ENCODE measurements at places on chromosomes 3 and 15.

- no peak for DNase-seq
Observed at GRCh38 chr3:38283810-38284755, 2.0 kb downstream of the SLC22A14 start.

- no peak for DNase-seq
Observed at GRCh38 chr3:55434789-55435188, 52.3 kb downstream of the WNT5A start.

GRCh38 chr3:75294124-75294523 lies 370.0 kb upstream of the FRG2C start:
- DNase-seq: no peak

- no peak for DNase-seq
Observed at GRCh38 chr3:175121225-175121624, 262.1 kb downstream of the NAALADL2 start.

DNA sequence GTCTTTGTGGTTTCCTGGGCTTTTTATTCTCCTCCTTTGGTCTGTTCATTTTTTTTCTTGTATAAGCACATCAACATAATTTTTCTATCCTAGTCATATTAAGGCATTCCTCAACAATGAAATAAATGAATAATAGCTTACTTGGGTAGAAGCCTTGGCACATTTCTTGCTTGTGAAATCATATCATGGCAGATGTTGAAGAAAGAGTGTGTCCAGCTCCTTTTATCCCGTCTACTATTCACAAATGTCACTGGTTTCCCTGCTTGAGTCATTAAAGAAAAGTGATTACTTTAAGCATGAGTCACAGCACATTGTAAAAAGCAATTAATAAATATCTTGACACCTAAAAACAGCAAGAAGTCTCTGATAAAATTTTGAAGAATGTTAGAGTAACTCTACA lies 42.1 kb downstream of the MINAR1 start:
- no peak for DNase-seq

DNA sequence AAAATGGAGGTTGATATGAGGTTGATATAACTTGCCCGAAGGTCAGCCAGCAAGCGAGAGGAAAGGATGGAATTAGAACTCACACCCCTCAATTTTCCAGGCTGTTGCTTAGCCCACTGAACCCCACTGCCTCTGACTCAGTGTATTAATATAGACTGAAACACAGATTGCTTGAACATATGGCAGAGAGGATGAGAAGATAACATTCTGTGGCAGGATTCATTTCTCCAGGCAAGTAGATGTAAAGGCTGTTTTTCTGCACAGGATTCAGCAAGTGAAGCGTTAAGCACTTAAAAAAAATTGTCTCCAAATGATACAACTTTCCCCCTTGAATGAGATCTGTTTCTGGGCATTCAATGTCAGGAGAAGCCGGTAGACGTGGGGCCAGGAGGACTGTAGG lies 335.2 kb downstream of the GAP43 start:
- no peak for DNase-seq

- DNase-seq: no peak
Observed at GRCh38 chr3:117404730-117405129, 695.2 kb downstream of the TUSC7 start.

DNA sequence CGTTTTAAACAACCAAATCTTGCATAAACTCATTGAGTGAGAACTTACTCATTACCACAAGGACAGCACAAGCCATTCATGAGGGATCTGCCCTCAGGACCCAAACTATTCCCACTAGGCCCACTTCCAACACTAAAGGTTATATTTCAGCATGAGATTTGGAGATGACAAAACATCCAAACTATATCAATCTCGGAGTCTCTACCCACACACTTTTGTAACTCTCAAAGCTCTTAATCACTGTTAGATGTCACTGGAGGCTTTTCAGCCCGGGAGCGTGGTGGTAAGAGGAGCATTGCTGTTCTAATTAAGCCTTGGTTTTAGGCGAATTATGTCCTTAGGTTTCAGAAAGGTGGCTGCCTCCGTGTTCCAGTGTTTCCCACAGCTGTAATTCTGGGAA lies 86.3 kb downstream of the CNTN6 start:
- DNase-seq: no peak

DNA sequence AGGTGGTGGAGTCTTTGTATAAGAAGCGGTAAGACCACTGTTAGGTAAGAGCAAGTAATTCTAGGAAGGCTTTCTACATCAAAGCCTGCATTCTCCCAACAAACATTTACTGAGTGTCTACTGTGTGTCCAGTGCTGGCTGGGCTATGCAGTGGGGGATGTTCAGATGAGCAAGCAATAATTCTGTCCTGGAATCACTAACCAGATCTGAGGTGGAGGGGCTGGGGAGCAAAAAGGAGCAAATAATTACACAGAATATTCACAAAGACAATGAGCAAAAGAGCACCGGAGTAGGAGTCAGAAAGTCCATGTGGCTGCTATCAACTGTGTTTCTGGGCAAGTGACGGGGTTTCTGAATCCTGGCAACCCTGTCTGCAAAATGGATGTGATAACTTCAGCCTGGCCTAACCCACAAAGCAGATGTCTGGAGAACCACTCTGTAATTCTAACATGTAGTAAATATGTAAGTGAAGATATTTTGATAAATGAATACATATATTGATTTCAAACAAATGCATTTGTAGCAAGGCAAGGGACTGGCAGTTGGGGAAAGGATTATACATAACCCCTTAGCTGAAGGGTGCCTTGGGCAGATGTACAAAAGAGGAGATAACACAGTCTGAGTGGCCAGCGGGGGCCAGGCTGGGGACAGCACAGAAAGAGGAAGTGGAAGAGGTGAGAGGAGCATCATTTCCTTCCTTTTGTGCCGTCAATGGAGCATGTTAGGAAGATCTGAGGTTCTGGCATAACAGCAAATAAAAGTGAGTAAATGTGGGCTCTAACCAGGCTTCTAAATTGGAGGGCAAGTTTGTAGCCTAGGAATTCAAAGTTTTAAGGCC lies 28.8 kb downstream of the CYP8B1 start:
- no peak for DNase-seq

GRCh38 chr3:169150920-169151319 lies 512.6 kb downstream of the MECOM start:
- no peak for DNase-seq

DNA sequence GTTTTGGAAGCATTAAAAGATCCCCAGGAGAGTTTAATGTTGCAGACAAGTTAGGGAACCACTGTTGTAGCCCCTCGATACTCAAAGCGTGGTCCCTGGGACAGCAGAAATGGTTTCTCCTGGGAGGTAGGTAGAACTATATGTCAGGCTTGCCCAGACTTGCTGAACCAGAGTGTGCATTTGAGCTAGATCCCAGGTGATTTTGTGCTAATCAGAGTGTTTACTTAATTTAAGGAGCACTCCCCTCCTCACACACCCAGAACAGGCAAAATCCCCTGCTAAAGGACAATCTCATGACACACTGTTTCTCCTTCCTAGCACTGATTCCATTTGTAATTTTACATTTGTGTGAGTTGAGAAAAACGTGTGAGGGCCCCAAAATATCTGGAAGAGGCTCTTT lies 24.3 kb downstream of the LMCD1 start:
- no peak for DNase-seq

GRCh38 chr3:76310089-76310488 lies 524.7 kb upstream of the ZNF717 start:
- no peak for DNase-seq

DNA sequence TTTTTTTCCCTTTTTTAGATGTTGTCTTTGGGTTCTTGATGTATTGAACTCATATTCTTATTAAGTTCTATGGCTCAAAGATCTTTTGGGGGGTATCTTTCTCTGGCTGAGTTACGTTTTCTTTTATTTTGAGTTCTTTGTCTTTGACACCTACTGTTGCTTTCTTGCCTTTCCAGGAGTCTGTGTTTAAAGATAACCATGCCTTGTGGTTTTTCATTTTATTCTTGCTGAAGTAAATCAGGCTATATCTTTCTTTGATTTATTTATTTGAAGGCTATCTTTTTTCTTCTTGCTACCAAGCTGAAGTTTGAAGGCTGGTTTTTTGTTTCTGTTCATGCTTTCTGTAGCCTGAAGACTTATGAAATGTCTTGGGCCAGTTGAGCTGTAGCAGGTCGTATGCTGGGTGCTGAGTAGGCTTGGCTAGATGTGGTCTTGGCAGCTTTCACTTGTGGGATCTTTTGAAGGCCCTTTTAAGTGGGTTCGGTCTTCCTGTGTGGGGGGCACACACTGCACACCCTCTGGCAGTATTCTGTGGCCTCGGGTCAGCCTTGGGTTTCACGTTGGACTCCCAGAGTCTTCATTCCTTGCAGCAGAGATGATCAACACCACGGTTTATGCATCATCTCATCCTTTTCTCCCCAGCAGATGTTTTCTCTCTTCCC lies 17.5 kb downstream of the SLCO3A1 start:
- no peak for DNase-seq

DNA sequence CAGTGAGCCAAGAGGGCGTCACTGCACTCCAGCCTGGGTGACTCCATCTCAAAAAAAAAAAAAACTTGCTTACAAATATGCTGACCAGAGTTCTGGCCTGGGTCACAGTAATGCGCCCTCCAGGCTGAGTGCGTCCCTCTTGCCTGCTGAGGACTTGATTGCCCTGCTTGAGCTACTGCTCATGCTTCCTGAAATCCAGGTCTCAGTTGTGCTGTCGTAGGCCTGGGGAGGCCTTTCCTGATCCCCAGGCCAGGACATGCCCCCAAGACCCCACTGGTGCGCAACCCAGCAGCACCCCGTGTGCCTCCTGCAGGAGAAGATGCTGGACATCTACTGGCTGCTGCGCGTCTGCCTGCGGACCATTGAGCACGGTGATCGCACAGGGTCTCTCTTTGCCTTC lies 7.3 kb downstream of the AMIGO3 start:
- no peak for DNase-seq

- no peak for DNase-seq
Observed at GRCh38 chr3:151226088-151226563, 23.1 kb upstream of the GPR171 start.

DNA sequence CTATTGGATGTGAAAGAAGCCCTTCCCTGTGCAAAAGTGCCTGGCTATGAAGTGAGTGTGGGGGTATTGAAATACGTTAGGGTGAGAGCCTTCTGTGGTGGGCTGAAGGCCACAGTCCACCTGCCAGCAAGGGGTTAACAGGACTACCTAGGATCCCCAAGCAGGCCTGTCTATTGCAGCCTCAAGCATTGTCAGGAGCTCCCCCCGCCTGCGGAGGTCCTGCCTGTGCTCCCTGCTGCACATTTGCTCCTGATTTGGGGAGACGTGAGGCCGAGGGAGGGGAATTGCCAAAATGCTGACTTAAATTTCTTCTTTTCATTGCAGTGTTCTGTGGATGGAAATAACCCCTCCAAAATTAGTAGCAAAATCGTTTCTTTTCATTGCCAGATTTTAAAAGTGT lies 56.2 kb downstream of the GABRG3 start:
- no peak for DNase-seq

GRCh38 chr3:142943870-142944269 lies 19.6 kb downstream of the PAQR9 start:
- DNase-seq: no peak

GRCh38 chr15:40096094-40096891 lies 12.4 kb downstream of the BMF start:
- DNase-seq: no peak

DNA sequence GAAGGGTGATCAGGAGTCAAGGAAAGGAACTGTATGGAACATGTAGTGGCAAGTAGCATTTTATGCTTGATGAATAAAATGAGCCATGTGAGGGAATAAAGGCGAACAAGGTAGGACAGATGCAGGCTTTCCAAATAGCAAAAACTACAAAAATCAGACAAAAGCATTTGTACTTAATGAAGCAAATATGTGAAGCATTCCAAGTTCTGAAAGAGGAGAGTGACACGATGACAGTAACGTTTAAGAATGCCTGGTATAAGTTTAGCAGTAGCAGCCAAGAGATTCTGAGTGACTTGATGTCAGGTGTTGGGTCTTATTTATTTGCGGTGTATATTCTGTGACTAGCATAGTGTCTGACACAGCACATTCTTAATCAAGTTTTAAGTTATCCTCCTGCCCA lies 408.2 kb upstream of the RASGRP1 start:
- DNase-seq: no peak

DNA sequence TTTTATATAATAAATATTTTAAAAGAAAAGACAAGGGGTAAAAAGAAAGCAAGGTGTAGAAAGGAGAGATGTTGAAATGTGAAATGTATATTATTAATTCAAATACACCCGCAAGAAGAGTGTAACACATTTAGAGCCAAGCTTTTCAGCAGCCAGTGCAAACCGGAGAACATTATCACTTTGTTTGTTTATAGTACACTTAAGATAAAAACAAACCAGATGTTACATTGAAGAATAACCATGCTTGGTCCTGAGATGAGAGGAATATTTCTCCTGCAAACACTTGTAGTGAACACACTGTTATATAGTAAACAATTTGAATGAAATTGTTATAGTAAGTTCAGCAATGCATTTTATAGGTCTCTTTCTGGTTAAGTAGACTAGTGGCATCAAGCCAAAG lies 1441.5 kb downstream of the OTOL1 start:
- no peak for DNase-seq

DNA sequence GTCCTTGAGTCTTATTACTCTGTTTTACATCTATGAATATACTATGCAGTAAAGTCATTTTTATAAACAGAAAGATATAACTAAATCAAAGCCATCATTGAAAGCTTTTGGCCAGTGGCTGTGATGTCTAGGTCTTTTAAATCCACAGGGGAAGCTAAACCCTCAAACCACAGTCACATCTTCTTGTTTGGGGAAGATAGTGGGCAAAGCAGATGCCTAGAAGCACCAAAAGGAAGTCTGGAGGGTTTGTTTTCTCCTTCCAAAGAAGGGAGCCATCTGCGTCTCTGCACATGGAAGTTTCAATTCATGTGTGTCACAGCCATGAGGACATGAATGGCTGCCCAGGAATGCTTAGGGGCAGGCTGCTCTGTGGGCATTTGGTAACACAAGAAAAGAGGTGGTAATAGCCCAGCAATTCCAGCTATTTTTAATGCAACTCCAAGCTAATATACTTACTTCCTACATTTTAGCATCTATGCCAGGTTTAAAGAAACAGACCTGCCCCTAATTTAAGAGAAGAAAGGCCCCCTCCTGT lies 322.2 kb downstream of the SLC9A9 start:
- DNase-seq: no peak

GRCh38 chr15:83283138-83283812 lies 1.2 kb downstream of the BNC1 start:
- no peak for DNase-seq

DNA sequence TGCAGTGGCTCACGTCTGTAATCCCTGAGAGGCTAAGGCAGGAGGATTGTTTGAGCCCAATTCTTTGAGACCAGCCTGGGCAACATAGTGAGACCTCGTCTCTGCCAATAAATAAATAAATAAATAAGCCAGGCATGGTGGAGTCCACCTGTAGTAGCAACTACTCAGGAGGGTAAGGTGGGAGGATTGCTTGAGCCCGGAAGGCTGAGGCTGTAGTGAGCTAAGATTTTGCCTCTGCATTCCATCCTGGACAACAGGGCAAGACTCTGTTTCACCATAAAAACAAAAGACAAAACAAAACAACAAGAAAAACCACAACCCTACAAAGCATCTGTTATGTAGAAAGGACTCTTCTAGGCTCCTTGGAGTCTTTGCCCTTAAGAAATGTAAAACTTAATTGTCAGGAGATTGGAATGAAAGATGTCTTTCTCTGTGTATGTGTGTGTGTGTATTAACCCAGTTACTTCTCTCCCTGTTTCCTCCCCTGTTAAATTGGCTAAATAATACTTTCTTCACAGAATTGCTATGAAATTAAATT lies 9.5 kb downstream of the NECTIN3 start:
- no peak for DNase-seq

Measured in esophagus squamous epithelium (tissue), 5 donors.